CD4-positive, alpha-beta T cell treated with Interferon gamma for 1 hour (primary cell): ENCODE measurements at places on chromosomes 3 and 15.

DNA sequence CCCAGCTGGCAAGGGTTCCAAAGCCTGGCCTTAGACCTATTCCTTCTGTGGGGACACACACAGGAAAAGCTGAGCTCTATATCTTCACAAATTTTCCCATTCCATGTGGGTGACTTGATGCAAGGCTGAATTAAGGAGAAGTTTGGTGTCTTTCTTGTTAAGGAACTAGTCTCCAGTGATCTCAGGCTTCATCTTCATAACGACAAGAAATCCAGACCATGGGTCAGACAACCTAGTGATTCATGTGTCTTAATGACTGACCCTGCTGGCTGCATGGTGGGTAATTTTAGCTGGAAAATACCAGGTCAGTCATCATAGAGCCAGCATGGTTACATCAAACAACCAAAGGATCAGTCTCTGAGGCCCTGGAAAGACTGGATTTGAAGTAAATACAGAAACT, 112.7 kb upstream of the SLC4A7 start:
- DNase-seq: no peak

DNA sequence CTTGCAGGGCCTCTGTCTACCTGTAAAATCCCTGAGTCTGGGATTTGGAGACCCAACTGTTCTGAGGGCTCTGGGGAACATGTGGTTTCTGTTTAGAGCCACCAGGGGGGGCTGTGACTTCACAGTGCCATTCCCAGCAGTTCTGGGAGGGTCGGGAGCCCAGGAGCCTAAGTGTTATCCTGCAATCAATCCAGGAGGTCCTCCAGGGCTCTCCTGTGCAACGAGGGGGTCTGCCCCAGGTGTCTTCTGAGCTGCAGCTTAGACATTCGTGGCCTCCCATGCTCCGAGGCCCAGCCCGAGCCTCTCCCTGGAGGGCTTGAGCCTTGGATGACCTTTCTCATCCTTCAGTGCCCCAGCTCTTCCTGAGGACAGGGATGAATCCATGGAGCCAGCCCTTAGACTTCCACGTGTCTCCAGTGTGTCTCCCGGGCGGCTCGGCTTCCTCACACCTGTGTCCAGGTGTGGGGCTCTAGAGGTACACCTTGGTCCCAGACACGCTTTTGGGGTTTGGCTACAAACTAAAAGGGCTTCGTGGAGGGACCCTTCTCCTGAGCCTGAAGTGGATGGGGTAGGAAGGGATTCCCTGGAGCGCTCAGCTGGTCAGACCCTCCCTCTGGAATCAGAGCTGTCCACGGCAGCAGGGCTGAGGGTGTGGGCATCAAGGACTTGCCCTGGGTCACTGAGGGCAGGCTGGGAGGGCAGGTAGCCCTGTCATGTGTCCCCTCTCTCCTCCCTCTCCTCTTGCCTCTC, 20.3 kb upstream of the ABTB1 start:
- peak; percentile 27 for DNase-seq

- DNase-seq: no peak
Measured at GRCh38 chr3:124826703-124827102, 60.5 kb downstream of the ITGB5 start.

DNA sequence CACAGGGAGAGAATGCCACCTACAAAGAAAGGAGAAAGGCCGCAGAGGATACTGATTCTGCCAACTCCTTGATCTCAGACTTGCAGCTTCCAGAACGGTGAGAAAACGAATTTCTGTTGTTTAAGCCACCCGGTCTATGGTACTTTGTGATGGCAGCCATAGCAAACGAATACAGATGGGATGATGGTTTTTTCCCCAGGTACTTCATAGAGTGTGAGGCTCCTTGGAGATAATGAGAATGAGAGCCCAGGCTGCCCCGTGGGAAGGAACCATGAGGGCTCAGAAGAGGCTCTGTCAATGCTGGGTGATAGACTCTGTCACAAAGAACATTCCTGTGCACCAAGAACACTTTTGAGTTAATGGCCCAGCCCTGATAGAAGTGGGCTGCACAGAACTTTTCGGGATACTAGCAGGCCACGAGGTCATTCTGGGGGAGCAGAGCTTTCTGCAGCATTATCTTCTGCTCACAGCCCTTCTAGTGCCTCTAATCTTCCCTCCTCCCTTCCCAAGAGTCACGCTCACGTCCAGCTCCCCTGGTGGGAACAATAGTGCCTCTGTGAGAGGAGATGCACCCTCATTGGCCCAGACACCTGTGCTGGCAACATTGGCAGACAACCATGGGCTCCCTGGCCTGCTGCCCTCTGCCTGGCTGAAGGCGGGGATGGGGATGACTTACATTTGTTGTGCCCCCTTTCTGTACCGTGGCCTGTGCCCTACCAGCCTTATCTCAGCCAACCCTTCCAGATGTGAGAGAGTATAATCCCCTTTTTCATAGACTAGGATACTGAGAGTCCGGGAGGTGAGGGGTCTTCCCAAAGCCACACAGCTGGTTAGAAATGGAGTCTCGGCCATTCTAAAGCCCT, 5.2 kb upstream of the RLBP1 start:
- DNase-seq: no peak

- peak; percentile 48 for DNase-seq
Measured at GRCh38 chr3:67790043-67790442, 135.6 kb upstream of the SUCLG2 start.

GRCh38 chr15:51677021-51677420, 4.3 kb upstream of the SCG3 start:
- DNase-seq: no peak

DNA sequence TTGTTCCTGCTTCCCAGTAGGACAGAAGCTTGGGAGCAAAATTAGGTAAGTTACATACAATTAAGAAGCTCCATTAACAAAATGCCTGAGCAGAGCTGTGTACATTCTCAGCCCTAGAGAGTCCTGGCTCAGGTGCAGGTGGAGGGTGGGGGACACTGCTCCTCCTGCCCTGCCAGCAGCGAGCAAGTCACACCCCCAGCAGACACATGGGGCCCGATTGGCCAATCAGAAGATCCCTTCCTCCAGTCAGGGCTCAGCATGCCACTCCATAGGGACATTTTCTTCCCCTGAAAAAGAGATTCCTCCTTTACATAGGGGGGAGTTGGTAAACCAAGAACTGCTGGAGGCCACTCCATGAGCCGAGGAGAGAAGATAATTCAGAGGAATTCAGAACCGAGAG, 62.1 kb downstream of the PLXNA1 start:
- no peak for DNase-seq

DNA sequence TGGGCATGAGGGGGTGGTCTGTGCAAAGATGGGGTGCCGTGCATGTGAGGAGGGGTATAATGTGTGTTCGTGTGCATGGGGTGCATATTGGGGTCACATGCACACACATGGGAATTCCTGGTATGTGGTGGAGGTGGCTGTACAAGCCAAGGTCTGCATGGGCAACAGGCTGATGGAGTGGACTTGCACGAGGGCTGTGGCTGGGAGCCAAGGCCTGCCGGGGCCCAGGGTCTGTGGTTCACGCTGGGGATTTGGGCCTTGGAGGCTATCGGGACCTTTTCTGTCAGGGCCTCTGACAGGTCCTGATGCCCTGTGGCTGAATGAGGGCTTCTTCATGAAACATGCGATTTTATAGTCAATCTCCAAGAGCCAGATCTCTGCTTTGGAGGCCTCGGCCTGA, 9.8 kb upstream of the PLXND1 start:
- DNase-seq: no peak

- DNase-seq: no peak
Measured at GRCh38 chr3:131549340-131549739, 46.6 kb upstream of the MRPL3 start.

- no peak for DNase-seq
Measured at GRCh38 chr3:120399372-120399771, 50.2 kb upstream of the LRRC58 start.

DNA sequence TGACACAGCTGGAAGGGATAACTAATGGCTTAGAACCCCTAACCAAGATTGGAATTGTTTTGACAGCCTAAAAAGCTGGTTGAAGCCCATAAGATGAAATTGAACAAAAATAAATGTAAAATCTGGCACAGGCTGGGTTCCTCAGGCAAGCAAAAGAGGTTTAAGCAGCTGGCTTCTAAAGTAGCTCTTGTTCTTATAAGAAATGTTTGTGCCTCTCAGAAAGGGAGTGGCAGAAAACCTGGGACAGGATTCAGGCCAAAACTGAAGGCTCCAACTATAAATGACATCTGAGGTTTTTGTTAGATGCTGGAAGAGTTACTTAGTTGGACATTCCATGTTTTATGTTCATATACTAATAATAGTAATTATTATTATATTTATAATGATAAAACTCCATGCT, 378.3 kb downstream of the CNTN4 start:
- DNase-seq: no peak
